ENCODE measurements at places on chromosomes 12 and 14. TPM values are rescaled to one million over a fixed set of nuclear protein-coding genes. Genes with fewer than 3 reads are reported as not detected.

GUCY2C gene
- total RNA-seq, result not detected

CEBPE gene
- total RNA-seq, result not detected

SYNDIG1L gene
- total RNA-seq, result not detected

NUMB gene
- 35.3 TPM for total RNA-seq

USP5 gene
- 82.5 TPM for total RNA-seq

TAS2R43 gene
- not detected for total RNA-seq

TSHR gene
- not detected for total RNA-seq
